Suppressor macrophage treated with lipopolysaccharide for 1 hour (primary cell): ENCODE measurements at places on chromosomes 12 and 14.

DNA sequence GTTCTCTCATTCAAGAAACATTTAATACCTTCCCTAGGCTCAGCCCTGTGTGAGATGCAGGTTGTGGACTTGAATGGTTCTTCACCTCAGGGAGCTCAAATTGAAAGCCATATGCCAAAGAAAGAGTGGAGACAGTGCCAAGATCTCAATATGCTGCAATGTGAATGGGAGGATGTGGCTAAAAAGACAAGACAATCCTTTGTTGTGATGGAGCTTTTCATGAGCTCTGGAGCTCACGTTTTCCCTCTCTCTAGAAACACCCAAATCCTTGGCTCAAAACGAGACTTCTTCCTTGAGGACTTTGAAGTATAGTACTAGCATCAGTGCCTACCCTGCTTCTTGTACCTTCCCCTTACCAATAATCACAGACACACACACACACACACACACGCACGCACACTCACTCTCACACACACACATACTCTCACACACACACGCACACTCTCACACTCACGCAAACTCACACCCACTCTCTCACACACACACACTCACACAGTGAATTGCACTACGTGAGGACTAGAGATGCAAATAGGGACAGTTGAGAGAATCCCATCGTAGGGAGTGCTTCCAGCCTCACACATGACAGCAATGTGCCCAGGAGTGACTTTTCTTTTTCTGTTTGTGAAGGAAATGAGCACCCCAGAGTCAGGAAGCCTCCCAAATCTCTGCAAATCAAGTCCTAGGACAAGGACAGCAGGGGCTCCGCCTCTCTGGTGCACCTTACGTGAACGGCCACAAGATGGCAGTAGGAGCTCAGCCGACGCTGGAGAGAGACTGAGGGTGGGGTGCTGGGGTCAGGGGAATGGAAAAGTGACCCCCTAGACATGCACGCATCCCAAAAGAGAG is 231.4 kb downstream of the PCNX1 start:
- DNase-seq: peak; percentile 70

GRCh38 chr14:101504096-101504948 is 57.0 kb upstream of the DIO3 start:
- DNase-seq: no peak

DNA sequence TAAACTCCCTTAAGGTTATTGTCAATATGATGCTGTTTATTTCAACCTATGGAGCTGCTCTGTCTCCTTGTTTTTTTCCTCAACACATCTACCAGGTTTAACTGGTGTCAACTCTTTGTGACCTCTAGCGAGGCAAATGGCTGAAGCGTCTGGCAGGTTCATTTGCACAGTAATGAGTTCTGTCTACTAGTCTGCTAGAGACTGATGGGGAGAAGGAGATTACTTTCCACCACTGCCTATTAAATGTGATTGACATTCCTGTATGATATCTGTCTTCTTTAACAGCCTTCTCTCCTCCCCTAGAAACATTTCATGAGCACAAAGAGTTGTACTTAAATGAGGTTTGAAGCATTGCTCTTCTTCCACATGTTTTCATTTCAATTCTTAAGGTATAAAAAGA is 253.7 kb downstream of the SLC6A15 start:
- DNase-seq: no peak

DNA sequence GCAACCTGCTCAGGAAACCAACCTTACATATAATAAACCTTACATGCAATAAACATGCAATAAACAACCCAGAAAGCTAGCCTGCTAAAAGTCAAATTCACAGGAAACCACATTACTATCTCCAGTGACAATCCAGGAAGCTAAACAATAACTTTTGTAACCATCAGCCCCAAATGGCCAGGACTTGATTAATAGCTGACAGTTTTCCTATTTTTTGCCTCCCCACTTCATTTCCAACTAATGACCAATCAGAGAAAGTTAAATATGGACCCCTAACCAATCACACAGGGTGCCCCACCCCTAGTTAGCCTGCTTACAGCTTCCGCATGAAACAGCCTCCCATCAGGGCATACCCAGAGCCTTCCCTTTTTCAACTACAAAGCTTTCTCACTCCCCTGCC is 152.2 kb upstream of the LMNTD1 start:
- no peak for DNase-seq

- DNase-seq: no peak
Measured at GRCh38 chr12:82034769-82035168, 275.6 kb upstream of the PPFIA2 start.

GRCh38 chr14:39015964-39016577 is 87.0 kb downstream of the SEC23A start:
- no peak for DNase-seq

GRCh38 chr14:22095860-22096513 is 422.4 kb upstream of the OR4E1 start:
- DNase-seq: no peak

GRCh38 chr14:65850429-65851135 is 438.1 kb downstream of the FUT8 start:
- no peak for DNase-seq

GRCh38 chr12:87967871-87968270 is 61.3 kb downstream of the C12orf50 start:
- DNase-seq: no peak

- no peak for DNase-seq
Measured at GRCh38 chr14:79534703-79535353, 676.5 kb downstream of the DIO2 start.

DNA sequence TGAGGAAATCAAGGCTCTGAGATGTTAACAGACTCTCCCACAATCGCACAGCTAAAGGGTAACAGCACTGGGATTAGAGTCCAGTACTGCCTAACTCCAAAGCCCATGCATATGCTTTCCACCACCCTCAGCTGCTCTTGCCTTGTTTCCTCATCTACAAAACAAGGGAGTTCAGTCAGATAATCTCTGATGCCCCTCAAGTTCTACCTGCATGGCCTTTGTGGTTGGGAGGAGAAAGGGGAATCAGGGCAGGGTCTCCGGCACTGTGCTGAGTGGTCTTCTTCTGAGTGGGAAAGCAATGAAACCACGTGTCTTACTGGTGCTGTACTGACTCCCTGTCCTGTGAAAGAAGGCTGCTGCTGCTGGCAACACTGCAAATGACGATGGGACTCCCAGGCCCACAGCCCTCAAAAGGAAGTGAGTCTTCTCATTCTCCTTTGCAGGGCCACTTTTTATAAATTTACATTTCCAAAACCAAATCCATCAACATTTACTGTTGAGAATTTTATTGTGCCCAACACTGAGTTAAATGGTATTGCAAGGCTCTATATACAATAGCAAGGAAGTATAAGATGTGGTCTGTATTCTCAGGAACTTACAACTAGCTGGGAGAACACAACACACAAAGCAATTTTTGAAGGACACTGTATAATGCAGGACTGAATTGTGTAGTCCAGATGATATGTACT is 19.7 kb upstream of the DUSP16 start:
- DNase-seq: no peak

DNA sequence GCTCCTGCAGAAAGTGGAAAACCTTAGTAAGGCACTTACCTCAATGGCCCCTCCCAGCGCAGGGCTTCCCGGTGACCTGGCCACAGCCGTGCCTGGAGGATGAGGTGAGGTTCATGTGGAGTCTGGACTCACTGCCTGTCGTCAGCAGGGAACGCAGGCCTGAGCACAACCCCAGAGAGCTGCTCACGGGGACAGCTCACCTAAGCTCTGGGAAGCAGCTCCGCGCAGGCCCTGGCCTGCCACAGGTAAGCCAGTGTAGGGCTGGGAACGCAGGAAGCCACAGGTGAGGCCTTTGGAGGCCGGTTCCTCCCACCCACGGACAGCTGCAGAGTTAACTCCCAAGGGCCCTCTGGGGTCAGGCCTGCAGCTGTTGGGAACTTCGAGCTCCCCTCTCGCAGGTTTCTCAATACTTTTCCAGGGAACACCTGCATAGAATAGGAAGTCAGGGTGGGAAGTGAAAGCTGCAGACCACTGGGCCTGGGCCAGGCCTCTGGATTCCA is 32.7 kb downstream of the ANAPC7 start:
- no peak for DNase-seq

GRCh38 chr12:9694241-9694640 is 24.7 kb downstream of the CLEC2D start:
- peak; percentile 49 for DNase-seq

DNA sequence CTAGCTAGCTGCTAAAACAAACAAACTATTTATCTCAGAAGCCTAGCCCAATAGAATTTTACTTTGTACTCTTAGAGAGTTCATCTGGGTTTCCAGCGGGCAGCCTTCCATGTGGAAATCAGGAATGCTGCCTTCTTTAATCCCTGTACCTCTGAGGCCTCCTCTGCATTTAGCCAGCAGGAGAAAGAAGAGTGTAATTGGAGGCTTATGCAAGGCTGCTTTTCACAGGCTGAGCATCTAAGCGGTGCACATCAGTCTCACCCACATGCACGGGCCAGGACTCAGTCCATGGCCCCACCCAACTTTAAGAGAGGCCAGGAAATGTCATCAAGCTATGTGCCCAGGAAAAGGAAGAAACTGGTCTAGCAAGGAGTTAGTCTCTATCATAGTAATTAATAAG is 14.0 kb upstream of the PTGDR start:
- DNase-seq: no peak

DNA sequence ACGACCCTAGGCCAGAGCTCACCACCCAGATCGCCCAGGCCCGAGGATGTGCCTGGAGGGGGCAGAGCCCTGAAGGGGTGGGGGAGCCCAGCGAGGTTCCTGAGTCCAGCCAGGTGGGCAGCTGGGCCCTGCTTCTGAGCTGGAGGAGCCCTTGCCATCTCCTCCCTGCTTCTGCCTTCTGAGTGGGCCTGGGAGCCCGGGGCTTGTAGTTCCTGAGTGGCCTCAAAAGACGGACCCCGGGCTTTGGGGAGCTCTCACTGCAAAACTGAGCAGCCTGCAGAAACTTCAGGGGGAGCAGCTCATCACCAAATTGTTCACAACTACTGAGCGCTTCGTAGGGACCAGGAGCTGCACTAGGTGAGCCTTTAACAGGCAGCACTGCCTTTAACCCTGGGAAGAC is 112.1 kb downstream of the NCOR2 start:
- no peak for DNase-seq

DNA sequence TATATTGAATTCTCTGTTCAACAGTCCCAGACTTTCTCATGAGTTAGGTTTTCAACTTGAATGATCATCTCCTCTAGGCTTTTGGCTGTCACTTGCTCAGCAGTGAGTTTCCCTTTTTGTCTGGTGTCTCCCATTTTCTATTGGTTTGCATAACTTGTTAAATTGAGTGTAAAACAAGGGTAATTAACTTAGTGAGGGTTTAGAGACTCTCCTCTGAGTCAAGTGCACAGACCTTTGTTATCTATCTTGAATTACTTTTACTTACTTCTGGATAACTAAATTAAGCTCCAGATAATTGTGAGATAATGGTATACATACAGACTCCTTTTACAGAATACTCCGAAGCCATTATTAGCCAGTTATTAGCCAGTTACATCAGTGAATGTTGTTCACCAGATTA is 22.0 kb downstream of the MLXIP start:
- no peak for DNase-seq

GRCh38 chr12:40181490-40181889 is 43.3 kb upstream of the LRRK2 start:
- no peak for DNase-seq

- no peak for DNase-seq
Measured at GRCh38 chr12:3483089-3483488, 7.9 kb upstream of the PRMT8 start.

GRCh38 chr12:57628280-57629191 is 4.5 kb downstream of the B4GALNT1 start:
- no peak for DNase-seq

DNA sequence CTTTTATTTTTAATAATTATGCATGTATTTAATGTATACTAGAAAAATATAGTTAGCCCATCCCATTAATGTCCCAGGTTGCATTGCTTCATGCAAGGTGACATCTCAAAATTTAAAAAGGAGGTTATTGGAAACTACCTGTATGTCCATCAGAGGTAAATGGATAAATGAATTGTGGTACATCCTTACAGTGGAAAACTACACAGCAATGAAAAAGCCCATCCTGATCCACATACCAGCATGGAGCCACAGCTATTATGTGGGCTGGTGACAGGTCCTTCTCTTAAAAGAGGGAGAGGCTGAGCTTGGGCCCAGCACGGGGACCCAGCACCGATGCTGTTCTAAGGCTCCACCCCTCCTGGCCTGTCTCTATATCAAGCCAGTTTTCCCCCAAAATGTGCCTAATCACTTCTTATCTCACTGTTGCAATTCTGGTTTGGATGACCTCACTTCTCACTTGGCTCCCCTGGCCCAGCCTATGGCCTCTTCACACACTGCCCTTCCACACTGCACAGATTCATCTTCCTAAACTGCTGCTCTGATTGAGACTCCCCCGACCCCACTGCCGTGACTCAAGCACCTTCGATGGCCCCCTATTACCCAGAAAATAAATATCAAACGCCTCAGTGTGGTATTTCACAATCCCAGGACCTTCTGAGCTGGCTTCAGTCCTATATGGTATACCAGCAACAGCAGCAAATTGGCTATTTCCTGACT is 97.1 kb upstream of the NCOR2 start:
- DNase-seq: peak; percentile 43

- peak; percentile 77 for DNase-seq
Measured at GRCh38 chr14:20610002-20610765, 19.0 kb upstream of the RNASE12 start.
